ENCODE measurements at places on chromosomes 16 and 17.

- no peak for DNase-seq
These were observed 73.3 kb downstream of the GNAO1 start for GRCh38 chr16:56264609-56264972.

DNA sequence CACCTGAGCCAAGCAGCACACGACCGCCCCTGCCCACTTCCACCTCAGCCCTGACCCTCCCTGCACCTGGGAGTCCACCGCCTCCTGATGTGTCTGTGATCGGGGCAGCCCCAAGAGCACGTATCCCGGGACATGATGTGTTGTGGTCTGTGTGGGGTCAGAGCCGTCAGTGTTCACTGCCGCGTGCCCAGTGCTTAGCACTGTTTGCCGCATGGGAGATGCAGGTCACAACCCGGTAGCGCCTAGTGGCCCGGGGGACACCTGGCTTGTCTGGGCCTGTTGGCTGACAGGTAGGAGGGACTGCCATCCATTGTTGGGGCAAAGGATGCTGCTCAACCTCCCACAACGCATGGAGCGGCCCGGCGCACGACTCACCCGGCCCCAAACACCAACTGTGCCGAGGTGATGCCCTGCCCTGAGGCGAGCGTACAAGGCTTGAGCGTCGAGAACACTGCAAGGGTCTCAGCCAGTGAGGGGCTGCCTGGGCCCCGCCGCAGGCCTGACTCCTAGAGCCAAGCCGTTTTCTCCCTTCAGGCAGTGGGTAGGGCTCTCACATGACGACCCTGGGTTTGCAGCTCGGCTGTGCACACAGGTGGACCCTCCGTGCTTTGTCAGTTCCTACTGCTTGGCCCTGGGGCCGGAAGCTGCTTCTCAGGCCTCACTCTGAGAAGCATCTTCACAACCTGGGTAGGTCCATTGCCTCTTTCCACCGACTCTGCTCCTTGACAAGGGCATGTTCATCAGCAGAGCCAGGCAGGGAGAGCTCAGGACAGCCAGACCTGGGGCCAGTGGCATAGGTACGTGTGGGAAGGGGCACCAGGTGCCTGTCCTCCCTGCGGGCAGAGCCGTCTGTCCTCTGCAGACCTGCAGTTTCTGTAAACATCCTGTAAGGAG, 5.9 kb upstream of the C16orf95 start:
- DNase-seq: no peak

DNA sequence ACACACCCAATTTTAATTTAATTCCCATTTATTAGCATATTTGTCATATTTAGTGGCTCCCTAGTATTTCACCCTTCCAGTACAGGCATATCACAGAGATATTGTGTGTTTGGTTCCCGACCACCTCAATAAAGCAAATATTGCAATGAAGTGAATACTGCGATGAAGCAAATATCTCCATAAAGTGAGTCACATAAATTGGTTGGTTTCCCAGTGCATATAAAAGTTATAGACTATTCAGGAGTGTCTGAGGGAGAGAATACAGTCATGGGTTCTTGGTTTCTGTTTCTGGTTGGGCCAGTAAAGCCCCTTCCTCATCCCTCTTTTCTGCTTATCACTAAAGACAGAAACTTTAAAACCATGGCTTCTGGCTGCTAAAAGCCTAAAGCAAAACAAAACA, 295.4 kb upstream of the AXIN2 start:
- no peak for DNase-seq

DNA sequence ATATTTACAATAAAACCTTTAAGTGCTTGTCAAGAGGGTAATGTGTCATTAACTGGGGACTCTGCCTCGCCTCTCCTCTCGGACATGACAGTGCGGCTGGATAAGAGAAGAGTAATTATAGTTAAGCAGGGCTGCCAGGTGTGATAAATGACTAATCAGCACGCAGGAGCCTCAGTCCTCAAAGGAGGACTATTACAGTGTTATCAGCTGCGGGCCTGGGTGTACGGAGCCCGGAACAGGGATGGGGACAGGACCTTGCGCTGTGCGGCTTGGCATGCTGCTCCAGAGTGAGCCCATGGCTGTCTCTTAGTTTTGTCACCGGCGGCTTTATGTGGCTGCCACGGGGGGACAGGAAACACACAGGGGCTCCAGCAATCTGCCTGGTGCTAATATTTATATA, 607.2 kb downstream of the MAF start:
- no peak for DNase-seq

- DNase-seq: no peak
These were observed 40.9 kb upstream of the RBFOX3 start for GRCh38 chr17:79651761-79652160.

GRCh38 chr17:32320847-32321246, 21.1 kb downstream of the C17orf75 start:
- DNase-seq: no peak

GRCh38 chr16:66846831-66847230, 2.6 kb downstream of the CA7 start:
- no peak for DNase-seq
